ENCODE measurements at places on chromosomes 16 and 17.

DNA sequence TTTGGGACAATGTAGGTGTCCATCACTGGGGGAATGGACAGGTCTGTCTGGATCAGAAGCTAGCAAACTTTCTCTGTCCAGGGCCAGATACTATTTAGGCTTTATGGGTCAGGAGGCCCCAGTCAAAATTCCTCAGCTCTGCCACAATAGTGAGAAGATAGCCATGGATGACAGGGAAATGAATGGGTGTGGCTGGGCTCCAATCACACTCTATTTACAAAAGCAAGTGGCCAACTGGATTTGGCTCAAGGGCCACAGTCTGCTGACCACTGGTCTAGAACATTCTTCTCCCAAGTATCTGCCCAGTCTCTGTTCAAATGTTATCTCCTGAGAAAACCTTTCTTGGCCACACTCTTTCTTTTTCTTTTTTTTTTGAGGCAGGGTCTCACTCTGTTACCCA, 339.9 kb downstream of the SOX9 start:
- DNase-seq = no peak

GRCh38 chr17:14552306-14552705, 251.4 kb downstream of the HS3ST3B1 start:
- no peak for DNase-seq

- no peak for DNase-seq
Measured at GRCh38 chr17:36657390-36657762, 56.0 kb downstream of the MRM1 start.

GRCh38 chr17:1829216-1829591, 498 bp downstream of the SMYD4 start:
- no peak for DNase-seq

DNA sequence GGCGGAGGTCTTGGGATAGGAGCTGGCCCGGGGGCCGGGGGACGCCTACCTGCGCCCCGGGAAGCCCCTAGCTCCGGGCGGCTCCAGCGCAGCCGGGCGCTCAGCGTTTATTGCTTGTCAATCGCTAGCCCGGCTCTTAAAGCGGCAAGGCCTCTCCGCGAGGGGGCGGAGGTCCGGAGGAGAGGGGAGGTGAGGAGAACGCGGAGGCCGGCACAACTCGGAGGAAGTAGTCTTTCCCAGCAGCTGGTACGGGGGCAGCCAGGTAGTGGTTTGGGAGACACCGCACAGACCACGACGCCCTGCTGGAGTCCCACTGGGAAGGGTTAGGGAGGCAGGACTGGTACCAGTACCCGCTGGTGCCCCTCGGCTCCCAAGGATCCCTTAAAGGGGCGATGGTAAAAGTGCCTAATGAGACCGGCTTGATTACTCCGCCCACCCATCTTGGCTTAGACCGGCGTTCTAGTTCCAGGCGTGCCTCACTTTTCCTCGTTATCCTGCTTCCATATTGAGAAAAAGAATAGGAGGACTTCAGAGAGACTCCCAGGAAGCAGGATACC, at the start of gene MPP2:
MPP2 (minus strand) TSS at position 112 of the 557 bp plus-strand sequence. CDS start 3,076 bp downstream, outside the sequence.
- no peak for DNase-seq

GRCh38 chr16:17271687-17272086, 199.1 kb downstream of the XYLT1 start:
- DNase-seq = no peak

DNA sequence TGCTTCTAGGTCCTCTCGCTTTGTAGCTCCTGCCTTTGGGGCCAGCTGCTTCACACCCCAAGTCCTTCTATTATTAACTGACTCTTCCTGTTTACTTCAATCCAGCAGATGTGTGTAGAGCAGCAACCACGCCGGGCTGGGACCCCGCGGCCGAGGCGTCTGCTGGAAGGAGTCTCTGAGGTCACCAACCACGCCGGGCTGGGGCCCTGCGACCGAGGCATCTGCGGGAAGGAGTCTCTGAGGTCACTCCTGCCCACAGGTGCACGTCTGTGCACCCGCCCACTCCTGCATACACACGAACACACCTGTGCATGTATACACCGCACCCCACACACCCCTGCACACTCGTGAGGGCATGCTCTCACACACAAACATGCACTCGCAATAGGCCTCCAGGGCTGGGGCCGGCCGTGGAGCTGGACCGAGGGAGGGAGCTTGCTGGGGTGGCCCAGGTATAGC, 7.8 kb upstream of the TEX19 start:
- no peak for DNase-seq

DNA sequence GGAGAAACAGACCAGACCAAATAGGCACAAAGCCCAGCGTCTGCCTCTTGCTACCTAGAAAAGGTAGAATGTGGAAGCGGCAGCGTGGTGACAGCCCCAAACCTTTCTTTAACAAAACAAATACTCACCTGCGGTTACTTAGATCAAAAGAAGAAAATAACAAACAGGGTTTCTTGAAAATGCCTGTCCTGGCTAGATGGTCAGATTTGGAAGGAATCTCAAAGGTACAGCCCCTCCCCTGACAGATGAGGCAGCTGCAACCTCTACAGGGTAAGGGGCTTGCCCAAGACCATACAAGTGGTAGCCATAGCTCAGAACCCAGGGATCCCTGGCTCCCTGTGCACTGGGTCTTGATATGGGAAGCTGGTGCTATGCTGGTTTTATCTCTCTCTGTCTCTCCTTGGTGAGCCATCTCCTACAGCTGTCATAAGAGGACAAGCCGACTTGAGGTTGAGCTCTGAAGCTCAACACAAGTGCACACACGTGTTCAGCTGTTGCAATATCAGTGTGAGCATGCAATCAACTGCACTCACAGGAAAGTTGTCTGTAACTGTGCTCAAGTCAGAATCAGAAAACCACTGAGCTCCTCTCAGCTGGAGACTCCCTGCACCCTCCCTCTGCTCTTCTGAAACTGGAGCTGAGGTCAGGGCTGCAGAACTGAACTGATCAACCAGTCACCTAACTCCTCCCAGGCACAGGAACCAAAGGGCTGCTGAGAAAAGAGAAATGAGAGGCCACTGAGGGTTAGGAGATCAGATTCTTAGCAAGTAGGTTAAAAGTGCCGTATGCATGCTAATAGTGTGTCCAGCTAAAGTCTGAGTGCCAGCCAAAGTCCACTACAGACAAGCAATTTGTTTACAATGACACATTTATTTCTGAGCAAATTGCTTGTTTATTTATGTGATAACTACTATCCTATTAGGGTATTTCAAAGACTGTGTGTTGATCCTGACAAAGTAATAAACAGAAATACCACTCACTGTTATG, 6.1 kb upstream of the RNF157 start:
- DNase-seq = no peak

GRCh38 chr17:41382394-41382793, 288 bp upstream of the KRT34 start:
- no peak for DNase-seq

DNA sequence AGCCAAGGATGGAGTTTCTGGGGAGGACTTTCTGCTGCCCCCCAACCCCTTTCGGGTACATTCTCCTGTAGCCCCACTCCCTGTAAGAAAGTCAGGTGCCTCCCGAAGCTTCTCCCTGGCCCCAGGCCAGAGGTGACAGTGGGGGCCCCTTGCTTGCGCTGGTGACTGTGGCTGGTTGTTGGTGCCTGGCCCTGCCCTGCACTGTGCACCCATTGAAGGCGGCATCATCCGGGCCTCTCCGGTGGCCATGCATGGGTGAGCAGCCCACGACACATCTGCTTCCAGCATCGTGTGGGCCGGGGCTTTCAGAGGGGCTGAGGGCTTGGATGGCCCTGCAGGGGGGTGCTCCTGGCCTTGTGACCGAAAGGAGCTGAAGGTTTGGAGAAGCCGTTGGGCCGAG, 297.0 kb downstream of the SEC14L1 start:
- DNase-seq = no peak

GRCh38 chr17:72539981-72540897, 419.4 kb downstream of the SOX9 start:
- peak; percentile 48 for DNase-seq

GRCh38 chr17:69339937-69340336, 13.0 kb upstream of the ABCA5 start:
- no peak for DNase-seq

DNA sequence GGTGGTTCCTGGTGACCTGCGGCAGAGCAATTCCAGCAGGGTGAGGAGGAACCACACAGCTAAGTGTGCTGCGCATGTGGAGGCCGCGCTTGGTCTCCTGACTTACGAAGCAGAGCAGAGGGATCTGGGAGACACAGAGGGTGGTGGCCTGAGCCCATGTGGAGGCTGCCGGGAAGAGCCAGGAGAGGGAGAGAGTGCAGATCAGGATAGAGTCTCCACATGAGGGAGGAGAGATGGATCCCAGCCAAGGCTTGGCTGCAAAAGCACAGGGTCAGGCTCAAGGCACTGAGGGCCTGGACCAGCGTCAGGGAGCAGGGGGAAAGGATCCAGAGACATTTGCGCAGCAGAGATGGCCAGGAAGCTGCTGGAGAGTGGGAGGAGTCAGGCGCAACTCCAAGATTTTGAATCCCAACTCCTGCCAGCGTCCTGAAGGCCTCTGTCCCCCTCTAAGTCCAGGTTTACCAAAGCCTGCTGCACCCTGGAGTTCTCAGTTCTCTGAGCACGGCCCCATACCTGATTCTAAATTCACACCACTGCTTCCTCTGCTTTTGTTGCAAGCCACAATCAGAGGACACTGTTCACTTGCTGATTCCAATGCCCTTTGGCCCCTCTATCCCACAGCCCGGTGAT, 11.3 kb upstream of the MLLT6 start:
- DNase-seq = no peak

DNA sequence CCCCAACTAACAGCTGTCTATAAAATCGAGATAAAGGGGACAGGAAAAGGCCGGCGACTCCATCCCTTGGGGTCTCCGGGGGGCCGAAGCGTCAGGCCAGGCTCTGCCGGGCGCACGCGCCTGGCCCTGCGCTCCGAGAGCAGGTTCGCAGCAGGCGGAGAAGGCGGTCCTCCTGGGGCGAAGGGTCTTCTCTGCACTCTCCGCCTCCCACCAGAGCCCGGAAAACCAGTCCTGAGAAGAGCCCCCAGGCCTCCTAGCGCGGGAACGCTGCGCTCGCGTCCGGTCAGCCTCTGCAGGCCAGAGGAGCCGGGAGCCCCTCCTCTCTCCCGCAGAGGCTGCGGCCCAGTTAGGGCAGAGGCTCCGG, 5.1 kb downstream of the FOXF1 start:
- DNase-seq = no peak

DNA sequence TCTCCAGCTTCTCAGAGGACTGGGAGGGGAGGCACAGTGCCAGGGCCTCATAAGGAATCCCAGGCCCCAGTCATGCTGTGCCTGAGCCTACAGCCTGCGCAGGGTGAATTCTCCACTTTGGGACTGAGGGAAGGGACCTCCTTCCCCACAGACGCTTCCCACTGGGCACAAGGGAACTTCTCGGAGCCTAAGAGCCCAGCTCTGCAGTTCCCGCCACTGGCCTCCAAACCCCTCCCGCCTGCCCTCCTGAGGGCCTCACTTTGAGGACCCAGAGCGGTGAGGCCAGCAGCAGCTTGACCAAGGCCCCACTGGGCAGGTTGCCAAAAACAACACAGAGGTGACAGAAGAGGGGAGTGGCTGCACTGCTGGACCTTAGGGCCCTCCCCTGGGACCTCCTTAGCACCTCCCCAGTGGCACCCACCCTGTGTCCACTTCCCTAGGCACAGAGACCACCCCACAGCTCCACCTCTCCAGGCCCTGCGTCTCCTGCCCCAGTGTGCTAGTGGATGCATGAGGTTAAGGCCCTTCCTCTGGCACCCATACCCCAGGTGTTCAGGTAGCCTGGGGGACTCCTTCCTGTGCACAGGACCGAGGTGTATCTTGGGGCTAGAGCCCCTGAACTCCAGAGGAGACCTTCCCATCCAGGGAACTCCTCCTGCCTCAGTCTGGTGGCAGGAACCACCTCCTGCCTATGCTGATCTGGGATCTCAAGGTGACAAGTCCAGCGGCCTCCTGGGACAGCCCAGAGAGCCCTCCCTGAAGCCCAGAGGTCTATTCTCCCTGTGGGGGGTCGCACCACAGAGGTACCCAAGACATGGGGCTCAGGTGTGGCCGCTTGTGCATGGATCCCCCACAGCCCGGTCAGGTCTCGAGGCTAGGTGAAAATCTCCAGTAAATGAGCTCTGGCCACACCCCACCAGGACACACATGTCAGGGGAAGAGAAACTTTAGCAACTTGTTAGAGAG, 3.4 kb downstream of the CASKIN2 start:
- no peak for DNase-seq

- DNase-seq = no peak
Measured at GRCh38 chr17:64117981-64118979, 11.7 kb downstream of the ERN1 start.

DNA sequence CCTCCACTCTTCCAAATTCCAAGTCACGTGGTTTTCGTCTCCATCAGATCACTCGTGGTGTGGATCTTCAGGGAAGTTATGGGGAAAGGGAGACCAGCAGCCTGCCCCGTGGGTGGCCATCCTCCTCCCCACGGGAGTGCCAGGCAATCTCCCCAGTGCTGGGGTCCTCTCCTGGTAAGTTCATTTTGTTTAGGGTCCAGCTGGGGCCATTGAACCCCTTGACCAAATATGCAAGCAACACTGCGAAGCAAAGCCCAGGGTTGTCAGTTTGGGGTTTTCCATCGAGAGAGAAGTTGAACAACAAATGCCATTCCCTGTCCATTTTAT, 4.1 kb upstream of the LCMT1 start:
- no peak for DNase-seq

DNA sequence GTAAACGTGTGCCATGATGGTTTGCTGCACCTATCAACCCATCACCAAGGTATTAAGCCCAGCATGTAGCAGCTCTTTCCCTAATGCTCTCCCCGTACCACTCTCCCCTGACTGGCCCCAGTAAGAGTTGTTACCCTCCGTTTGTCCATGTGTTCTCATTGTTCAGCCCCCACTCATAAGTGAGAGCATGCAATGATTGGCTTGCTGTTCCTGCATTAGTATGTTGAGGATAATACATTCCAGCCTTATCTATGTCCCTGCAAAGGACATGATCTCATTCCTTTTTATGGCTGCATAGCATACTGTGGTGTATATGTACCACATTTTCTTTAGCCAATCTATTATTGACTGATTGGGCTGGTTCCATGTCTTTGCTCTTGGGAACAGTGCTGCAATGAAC, 1294.9 kb upstream of the CDH8 start:
- DNase-seq = no peak

DNA sequence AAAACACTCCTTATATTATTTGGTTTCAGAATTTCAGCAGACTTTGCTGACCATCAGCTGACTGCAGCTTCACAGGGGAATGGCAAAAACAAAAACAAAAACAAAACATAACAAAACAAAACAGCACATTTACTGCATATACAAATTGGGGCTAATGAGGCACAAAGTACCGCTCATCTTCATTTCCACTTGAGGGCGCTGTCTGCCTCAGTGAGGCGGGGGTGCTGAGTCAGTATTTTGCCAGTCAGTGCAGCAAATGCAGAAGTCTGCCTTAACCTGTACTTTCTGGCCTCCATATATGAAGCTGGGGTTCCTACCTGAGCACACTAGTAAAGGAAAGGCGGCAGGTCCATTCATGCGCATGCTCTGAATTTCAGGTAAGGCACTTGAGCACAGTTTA, 13.5 kb upstream of the DYNLRB2 start:
- no peak for DNase-seq

GRCh38 chr17:9658593-9659211, 13.4 kb downstream of the USP43 start:
- DNase-seq = no peak

Data from cortex of kidney (tissue), 1 donor.